ENCODE measurements at places on chromosomes 5 and 9. TPM values are rescaled to one million over a fixed set of nuclear protein-coding genes. Genes with fewer than 3 reads are reported as not detected.

Gene GRXCR2
- not detected for total RNA-seq

Gene ZNF879
- total RNA-seq: 2.2 TPM

Gene PCDHGB5
- 0.56 TPM for total RNA-seq

Gene GRAMD2B
- 9.5 TPM for total RNA-seq

Gene EIF4E1B
- not detected for total RNA-seq

Gene ENTPD2
- total RNA-seq: not detected

Gene TERT
- 12.5 TPM for total RNA-seq

Gene SMIM33
- total RNA-seq: 0.39 TPM

Gene TMEM252
- total RNA-seq: not detected

Gene MAPKAP1
- total RNA-seq: 108 TPM

All from activated T-helper 1 cell treated with anti-CD3 and anti-CD28 coated beads, Interleukin-12 subunit alpha, Interleukin-12 subunit beta, Interleukin-2, Interleukin-4 antibody, amounts not matched to agents 30 ng/mL and 10 ng/mL and 1 ng/mL, durations not matched to agents 14 hours and 24 hours and 36 hours (primary cell).